Left lung (tissue), 14 donors: ENCODE measurements at places on chromosomes 12 and 14.

DNA sequence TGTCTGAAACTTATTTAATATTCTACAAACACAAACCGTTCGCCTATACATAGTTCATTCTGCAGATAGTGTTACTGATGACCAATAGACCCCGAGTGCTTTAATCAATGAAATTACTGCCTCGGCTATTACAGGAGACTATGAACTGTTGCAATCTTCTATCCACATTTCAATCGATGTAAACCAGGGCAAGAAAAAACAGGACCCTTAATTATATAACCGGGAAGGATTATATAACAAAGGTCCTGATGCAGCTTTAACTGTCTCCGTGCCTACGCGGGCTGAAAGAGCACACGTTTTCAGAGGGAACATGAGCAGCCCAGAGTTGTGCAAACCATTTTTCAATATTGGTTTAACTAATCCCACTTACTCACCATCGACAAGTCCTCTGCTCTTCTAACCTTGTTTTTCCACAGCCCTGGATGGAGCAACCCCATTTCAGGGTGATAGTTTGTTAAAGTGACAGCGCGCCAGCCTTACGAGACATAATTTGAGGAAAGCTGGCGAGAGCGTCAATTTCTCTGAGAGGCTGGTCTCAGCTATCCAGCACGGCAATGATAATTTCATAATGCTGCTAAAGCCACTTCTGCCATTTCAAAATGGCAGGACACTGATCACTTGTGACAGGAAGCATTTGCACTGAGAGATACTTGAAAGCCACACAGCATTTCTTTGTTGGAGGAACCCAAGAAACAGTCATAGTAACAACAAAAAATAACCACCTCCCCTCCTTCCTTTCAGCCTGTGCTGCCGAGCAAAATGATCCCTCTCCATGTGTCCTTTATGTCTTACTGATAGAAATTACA lies 184.6 kb downstream of the FOXN3 start:
- no peak for DNase-seq
- no peak overlapping the region for H3K27ac ChIP-seq
- no peaks in the 10 kb centered on the region for H3K27me3 ChIP-seq
- no peak overlapping the region for H3K4me3 ChIP-seq
- no peaks in the 10 kb centered on the region for H3K4me1 ChIP-seq
- H3K36me3 ChIP-seq = no peaks in the 10 kb centered on the region

DNA sequence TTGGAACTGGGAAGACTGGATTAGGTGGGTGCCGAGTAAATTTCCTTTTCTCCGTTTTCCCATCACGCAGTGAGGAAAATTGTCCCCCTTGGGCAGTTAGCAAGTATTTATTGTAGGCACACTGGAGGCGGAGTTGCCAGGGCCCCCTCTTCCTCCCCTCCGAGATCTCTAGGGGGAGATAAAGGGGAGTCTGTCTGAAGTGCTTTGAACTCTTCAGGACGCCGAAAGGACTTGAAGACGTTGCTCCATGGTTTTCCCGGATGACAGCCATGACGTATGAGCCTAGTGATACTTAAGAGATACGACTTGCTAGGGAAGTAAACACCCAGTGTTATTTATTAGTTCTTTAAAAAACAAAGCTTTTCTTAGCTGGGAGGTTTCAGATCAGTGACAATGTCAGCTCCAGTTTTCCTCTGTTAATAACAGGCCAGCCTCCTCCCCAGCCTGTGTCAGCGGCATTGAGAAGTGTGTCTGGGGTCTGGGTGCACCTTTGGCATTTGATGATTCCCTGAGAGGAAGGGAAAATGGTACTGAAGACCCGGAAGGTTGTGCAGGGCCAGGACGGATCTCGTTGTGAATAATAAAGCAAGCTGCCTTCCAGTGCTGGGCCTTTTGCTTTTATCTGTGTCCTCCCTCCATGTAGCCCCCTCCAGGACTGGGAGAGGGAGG lies 78.7 kb downstream of the TSPAN9 start:
- H3K27me3 ChIP-seq = no peaks in the 10 kb centered on the region
- H3K4me1 ChIP-seq = peaks cover 8% of the 10 kb centered on the region
- no peak overlapping the region for H3K4me3 ChIP-seq

- no peaks in the 10 kb centered on the region for H3K36me3 ChIP-seq
These were observed 220.5 kb downstream of the PELI2 start for GRCh38 chr14:56338674-56339073.

DNA sequence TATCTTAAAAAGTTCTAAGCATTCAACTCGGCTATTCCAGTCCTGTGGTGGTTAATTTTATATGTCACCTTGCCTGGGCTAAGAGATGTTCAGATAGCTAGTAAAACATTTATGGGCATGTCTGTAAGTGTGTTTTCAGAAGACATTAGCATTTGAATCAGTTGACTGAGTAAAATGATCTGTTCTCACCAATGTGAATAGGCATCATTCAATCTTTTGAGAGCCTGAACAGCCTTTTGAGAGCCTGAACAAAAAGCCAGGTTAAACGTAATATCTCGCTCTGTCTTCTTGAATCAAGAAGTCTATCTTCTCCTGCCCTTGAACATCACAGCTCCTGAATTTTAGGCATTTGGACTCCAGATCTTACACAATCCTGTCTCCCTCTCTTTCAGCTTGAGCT lies 1266.1 kb downstream of the LRFN5 start:
- no peak overlapping the region for H3K27ac ChIP-seq
- H3K4me3 ChIP-seq = no peak overlapping the region
- no peak for DNase-seq
- no peaks in the 10 kb centered on the region for H3K4me1 ChIP-seq
- no peaks in the 10 kb centered on the region for H3K36me3 ChIP-seq

- no peak for DNase-seq
- H3K4me1 ChIP-seq = no peaks in the 10 kb centered on the region
- no peaks in the 10 kb centered on the region for H3K36me3 ChIP-seq
- no peak overlapping the region for H3K4me3 ChIP-seq
- no peaks in the 10 kb centered on the region for H3K27me3 ChIP-seq
These were observed 29.4 kb downstream of the GNG2 start for GRCh38 chr14:51889851-51890250.

DNA sequence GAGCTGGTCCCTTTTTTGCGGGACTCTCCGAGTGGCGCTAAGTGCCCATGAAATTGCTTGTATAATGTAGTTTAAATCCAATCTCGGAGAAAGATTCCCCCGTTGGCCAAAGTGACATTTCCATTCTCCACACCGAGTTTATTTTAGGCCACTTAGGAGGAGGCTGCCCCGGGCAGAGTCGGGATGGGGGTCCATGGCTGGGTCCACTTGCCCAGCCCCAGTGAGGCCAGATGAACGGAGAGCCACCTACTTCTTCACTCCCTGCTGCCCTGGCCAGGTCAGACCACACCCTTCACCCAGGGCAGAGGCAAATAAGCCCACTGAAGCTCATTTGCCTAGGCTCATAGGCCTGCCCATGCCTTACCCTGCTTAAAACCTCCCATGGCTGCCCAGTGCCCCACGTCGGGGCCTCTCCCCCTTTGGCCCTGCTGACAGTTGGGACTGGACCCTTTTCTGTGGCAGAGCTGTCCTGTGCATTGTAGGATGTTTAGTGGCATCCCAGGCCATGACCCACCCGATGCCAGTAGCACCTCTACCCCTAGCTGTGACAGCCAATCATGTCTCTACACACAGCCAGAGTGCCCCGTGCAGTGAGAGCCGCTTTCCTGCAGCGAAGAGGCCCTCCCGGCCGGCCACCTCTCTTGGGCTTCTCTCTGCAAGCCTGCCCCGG lies 51.3 kb downstream of the FAM222A start:
- H3K36me3 ChIP-seq = no peaks in the 10 kb centered on the region
- peaks cover 20% of the 10 kb centered on the region for H3K4me1 ChIP-seq
- no peak overlapping the region for H3K4me3 ChIP-seq
- no peak overlapping the region for H3K27ac ChIP-seq
- H3K27me3 ChIP-seq = no peaks in the 10 kb centered on the region

- no peak for DNase-seq
- H3K27me3 ChIP-seq = no peaks in the 10 kb centered on the region
- no peak overlapping the region for H3K27ac ChIP-seq
- H3K4me3 ChIP-seq = no peak overlapping the region
- H3K4me1 ChIP-seq = no peaks in the 10 kb centered on the region
These were observed 72.9 kb downstream of the CDK17 start for GRCh38 chr12:96327346-96327745.

- no peaks in the 10 kb centered on the region for H3K36me3 ChIP-seq
- H3K27me3 ChIP-seq = no peaks in the 10 kb centered on the region
- H3K4me1 ChIP-seq = no peaks in the 10 kb centered on the region
- DNase-seq = no peak
- H3K27ac ChIP-seq = peak overlapping the region; percentile 25
- peak overlapping the region; percentile 59 for H3K4me3 ChIP-seq
These were observed 651 bp downstream of the PFKM start for GRCh38 chr12:48119834-48120195.

DNA sequence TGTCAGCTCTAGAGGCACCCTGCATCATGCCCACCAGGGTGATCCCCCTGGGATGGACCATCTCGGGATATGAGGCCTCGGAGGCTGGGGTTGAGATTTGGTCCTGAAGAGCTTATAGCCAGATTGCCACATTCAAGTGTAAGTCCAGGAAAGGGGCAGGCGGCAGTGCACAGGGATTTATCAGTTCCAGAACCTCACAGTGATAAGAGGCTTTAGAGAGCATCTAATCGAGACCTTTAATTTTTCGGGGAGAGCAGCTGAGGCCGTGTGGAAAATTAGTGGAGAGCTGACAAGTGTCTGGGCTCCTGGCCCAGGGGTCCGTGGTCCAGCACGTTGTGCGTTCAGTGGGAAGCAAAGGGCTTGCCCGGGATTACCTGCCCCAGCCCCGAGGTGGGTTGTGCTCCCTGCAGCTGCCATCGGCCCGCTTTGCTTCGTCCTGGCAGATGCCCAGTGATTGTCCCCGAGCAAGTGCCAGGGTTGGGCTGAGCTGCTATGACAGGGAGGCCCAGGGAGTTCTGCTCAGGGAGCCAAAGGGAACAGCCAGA lies 52.1 kb downstream of the C14orf132 start:
- H3K27ac ChIP-seq = no peak overlapping the region
- no peaks in the 10 kb centered on the region for H3K36me3 ChIP-seq
- H3K27me3 ChIP-seq = no peaks in the 10 kb centered on the region
- DNase-seq = no peak

GRCh38 chr14:81655423-81656314 lies 122.0 kb upstream of the SEL1L start:
- H3K4me3 ChIP-seq = no peak overlapping the region
- H3K27ac ChIP-seq = no peak overlapping the region
- DNase-seq = no peak
- H3K36me3 ChIP-seq = no peaks in the 10 kb centered on the region
- no peaks in the 10 kb centered on the region for H3K4me1 ChIP-seq

GRCh38 chr12:7758766-7759140 lies 6.3 kb upstream of the NANOGNB start:
- no peak overlapping the region for H3K27ac ChIP-seq
- no peaks in the 10 kb centered on the region for H3K36me3 ChIP-seq
- no peaks in the 10 kb centered on the region for H3K4me1 ChIP-seq

DNA sequence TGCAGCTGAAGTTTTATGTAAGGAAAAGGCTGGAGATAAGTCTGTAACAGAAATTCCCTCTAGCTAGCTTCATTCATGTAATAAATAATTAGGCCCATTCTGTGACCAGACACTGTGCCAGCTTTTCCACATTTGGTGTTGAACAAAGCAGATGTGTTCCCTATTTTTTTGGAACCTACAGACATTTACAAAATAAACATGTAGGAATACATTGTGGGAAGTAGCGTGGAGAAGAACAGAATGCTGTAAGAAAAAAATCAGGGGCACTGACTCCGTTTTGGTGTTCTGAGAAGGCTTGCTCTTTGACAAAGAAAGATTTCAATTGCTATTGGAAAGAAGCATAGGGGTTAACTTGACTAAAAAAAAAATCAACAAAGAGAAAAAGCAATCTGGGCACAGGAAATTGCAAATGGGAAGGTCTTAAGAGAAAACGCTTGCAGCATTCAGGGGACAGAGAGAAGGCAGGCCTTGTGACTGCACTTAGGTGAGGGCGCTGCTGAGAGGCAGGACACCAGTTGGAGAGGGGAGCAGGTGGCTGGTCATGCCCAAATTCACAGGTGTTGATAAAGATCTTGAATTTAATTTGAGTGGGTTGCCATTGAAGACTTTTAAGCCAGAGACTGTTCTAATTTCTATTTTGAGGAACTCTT lies 4.0 kb downstream of the FAR2 start:
- H3K27me3 ChIP-seq = no peaks in the 10 kb centered on the region
- H3K4me1 ChIP-seq = peaks cover 7% of the 10 kb centered on the region
- no peaks in the 10 kb centered on the region for H3K36me3 ChIP-seq
- H3K4me3 ChIP-seq = no peak overlapping the region
- no peak for DNase-seq

- H3K4me3 ChIP-seq = no peak overlapping the region
- no peak for DNase-seq
- peaks cover 7% of the 10 kb centered on the region for H3K27me3 ChIP-seq
- no peak overlapping the region for H3K27ac ChIP-seq
- H3K36me3 ChIP-seq = no peaks in the 10 kb centered on the region
These were observed 29.3 kb upstream of the PLEK2 start for GRCh38 chr14:67441256-67441655.

- H3K36me3 ChIP-seq = no peaks in the 10 kb centered on the region
- H3K27me3 ChIP-seq = peaks cover 28% of the 10 kb centered on the region
- no peak overlapping the region for H3K4me3 ChIP-seq
- no peak for DNase-seq
These were observed 118.8 kb upstream of the DIO3 start for GRCh38 chr14:101442451-101442850.

- H3K27me3 ChIP-seq = peaks cover 9% of the 10 kb centered on the region
- H3K4me1 ChIP-seq = peaks cover 40% of the 10 kb centered on the region
- no peak overlapping the region for H3K27ac ChIP-seq
- H3K36me3 ChIP-seq = no peaks in the 10 kb centered on the region
These were observed 663 bp downstream of the ANKRD33 start for GRCh38 chr12:51888316-51889215.

GRCh38 chr14:69671365-69672030 lies 60.1 kb downstream of the SUSD6 start:
- peak overlapping the region; percentile 76 for H3K27ac ChIP-seq
- no peak overlapping the region for H3K4me3 ChIP-seq
- H3K27me3 ChIP-seq = no peaks in the 10 kb centered on the region
- peaks cover 24% of the 10 kb centered on the region for H3K4me1 ChIP-seq
- DNase-seq = no peak

DNA sequence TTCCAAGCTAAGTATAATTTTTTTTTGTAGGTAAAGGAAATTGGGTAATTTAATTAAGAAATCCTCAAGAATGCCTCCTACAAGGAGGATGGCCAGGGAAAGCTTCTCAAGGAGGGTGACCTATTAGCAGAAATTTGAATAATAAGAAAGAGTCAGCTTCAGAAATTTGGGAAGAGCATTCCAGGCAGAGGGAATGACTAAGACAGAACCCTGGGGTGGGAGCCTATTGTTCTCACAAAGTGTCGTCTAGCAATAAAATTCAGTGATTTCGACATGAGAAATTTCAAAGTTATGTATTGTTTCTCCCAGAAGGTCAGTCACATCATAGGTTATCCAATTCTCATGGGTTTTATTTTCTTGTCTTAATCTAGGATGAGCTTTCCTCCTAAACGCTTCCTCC lies 1168.4 kb downstream of the AACS start:
- H3K4me3 ChIP-seq = no peak overlapping the region
- DNase-seq = no peak
- no peaks in the 10 kb centered on the region for H3K27me3 ChIP-seq
- H3K27ac ChIP-seq = no peak overlapping the region

- H3K27me3 ChIP-seq = no peaks in the 10 kb centered on the region
- H3K27ac ChIP-seq = no peak overlapping the region
- no peak for DNase-seq
- no peaks in the 10 kb centered on the region for H3K36me3 ChIP-seq
These were observed 279.2 kb downstream of the SYT1 start for GRCh38 chr12:79143803-79144202.
